NCI-H2081 (cell line): ENCODE measurements at places on chromosomes 5 and 9.

DNA sequence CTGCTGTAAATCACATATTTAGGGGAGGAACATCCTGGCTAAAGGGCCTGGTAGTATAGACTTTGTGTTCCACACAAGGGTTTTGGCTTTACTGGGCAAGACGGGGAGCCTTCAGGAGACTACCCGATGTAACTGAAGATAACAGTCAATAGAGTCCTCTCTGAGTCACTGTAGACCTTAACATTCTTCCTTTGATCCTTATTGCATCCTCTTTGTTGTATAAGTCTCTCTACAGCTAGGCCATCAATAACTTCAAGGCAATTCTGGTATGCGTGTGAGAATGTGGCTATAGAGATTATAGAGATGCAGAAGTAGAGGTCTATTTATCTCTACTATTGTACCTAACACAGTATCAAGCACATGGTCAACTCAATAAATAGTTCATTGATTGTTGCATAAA is 67.3 kb upstream of the STK32A start:
- no peak for DNase-seq

- no peak for DNase-seq
Observed at GRCh38 chr9:1053986-1054425, 3.8 kb downstream of the DMRT2 start.

DNA sequence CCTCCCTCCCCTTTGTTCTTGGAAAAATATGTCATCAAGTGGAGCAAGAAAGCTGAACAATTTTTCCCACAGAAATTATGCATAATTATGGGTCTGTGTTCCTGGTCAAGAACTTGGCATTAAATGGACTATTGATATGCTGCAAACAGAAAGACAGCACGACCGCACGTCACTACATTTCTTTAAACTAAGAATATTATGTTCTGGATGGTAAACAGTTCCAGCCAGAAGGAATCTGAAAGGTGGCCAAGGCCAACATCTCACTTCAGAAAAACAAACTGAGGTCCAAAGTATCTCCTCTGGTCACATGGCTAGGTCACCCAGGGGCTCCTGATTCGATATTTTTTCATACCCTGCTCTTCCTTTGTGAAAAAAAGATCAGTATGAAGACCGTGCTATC is 173.3 kb upstream of the GAS1 start:
- DNase-seq = no peak

DNA sequence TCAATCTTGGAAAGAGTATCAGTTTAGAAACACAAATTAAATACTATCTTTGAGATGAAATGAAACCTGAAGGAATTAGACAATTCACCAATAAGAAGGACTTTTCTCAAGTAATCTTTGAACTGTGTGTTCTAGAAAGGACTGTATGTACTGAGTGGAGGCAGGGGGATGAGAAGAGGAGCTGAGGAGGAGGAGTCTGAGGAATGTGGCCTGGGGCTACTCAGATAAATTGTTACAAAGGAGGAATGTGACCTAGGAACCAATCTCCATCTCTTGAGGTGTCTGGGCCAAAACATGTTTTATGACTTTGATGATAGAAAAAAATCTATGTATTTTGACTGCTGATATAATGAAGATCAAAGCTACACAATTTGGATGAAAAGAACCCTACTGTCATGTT is 124.3 kb upstream of the ANKRD55 start:
- no peak for DNase-seq

DNA sequence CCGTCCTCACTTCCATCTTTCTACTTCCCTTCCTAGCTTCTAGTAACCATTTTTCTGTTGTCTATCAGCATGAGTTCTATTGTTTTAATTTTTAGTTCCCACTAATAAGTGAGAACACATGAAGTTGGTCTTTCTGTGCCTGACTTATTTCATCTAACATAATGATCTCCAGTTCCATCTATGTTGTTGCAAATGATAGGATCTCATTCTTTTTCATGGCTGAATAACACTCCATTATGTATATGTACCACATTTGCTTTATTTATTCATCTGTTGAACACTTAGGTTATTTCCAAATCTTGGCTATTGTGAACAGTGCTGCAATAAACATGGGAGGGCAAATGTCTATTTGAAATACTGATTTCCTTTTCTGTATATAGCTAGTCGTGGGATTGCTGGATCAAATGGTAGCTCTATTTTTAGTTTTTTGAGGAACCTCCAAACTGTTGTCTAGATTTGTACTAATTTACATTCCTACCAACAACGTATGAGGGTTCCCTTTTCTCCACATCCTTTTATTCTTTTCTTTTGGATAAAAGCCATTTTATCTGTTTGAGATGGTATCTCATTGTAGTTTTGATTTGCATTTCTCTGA is 50.3 kb downstream of the NSD1 start:
- no peak for DNase-seq

- DNase-seq = no peak
Observed at GRCh38 chr5:178426326-178427130, 163.7 kb downstream of the COL23A1 start.

GRCh38 chr5:148391422-148391821 is 7.7 kb downstream of the FBXO38 start:
- no peak for DNase-seq

DNA sequence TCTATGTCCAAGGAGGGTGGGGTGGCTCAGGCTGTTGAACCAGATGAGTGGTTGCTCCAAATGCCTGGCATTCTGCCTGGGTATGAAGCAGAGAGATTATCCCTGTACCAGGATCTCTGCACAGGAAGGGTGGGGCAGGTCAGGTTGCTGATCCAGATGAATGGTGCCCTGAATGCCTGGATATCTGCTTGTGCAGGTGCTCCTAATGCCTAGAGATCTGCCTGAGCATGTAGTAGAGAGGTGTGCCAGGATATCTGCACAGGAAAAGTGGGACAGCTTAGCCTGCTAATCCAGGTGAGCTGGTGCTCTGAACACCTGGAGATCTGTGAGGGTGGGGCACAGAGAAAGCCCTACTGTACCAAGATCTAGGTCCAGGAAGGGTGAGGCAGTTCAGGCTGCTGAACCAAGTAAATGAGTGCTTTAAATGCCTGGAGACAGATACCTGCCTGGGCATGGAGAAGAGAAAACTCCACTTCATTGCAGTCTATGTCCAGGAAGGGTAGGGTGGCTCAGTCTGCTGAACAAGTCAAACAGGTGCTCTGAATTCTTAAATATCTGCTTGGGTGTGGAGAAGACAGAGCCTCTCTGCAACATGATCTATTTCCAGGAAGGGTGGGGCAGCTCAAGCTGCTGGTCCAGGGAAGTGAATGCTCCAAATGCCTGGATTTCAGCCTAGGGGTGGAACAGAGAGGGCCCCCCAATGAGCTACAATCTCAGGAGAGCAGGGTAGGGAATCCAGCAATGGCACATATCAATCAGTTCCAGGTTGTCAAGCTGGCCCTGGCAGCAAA is 189.4 kb upstream of the DMRTA1 start:
- no peak for DNase-seq

- peak; percentile 87 for DNase-seq
Observed at GRCh38 chr5:135821061-135821801, 13.2 kb upstream of the SLC25A48 start.

GRCh38 chr5:169637085-169637548 is at the start of gene DOCK2:
DOCK2 (plus strand) TSS chr5:169637275; CDS start chr5:169637327, 52 bp downstream.
- DNase-seq = no peak

DNA sequence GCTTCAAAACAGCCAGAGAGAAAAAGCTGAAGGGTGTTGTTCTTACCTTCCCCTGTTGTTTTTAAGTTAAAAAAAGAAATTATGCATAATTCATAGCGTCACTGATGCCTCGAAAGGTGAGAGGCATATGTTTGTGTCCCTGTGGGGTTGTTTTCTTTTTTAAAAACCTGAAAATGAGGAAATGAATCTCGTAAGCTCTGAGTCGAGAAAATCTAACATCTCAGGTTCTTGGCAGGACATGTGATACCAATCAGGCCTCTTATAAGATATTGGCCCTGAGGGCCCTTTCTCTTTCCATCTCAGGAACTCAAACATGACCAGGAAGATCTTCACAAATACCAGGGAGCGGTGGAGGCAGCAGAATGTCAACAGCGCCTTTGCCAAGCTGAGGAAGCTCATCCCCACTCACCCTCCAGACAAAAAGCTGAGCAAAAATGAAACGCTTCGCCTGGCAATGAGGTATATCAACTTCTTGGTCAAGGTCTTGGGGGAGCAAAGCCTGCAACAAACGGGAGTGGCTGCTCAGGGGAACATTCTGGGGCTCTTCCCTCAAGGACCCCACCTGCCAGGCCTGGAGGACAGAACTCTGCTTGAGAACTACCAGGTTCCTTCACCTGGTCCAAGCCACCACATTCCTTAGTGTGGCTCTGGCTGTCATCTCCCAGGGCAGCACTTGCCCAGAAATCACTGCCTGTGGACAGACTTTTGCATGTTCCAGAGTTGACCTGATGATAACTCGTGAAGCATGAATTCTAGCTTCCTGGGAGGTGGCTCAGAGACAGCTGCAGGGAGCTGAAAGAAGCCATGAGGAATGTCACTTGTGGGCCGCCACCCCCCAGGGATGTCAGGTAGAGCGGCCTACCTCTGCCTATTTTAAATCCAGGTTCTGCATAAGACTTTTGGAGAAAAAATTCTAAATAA is at the start of gene TAL2:
Gene TAL2, plus strand, starts transcription at position 274 of the 921 bp plus-strand sequence. Its CDS starts 40 bp downstream, at position 314.
- DNase-seq = no peak

DNA sequence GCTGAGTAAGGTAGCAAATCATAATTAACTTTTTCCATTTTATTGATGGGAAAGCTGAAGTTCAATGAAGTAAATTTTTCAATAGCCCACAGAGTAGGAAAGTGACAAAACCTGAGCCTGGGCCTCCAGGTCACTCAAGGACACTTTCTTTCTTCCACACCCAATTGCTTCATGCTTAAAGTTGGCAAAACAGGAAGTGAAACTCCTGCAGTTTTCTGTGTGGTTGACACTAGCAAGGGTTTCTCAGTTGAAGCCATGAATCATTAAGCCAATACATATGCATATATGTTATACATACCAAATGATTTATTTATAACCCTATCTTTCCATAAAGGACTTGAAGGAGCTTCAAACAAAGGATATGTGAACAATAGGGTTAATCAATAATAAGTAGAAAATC is 13.9 kb downstream of the TLR4 start:
- no peak for DNase-seq
